GM12865 (cell line): ENCODE measurements at places on chromosomes 1 and 21.

DNA sequence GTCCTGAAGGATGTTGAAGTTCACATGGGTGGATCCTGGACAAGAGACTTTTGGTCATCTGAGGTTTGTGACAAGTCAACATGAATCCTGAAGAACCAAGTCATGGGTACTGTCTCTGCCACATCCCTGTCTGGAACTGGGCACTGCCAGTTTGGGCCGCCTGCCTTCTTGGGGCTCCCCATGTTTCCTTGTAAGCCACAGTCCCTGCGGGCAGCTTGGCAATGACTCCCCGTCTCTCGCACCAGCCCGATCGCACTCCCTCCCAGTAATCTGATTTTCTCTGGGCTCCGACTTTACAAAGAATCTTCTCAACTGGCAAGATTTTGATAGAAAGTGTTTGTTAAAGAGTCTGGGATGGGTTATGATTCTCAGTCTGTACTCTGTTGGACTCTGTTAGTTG is 80.4 kb downstream of the DDX20 start:
- DNase-seq: no peak

- peak; percentile 27 for DNase-seq
These were observed 941 bp downstream of the ARNT start for GRCh38 chr1:150875197-150876118.

DNA sequence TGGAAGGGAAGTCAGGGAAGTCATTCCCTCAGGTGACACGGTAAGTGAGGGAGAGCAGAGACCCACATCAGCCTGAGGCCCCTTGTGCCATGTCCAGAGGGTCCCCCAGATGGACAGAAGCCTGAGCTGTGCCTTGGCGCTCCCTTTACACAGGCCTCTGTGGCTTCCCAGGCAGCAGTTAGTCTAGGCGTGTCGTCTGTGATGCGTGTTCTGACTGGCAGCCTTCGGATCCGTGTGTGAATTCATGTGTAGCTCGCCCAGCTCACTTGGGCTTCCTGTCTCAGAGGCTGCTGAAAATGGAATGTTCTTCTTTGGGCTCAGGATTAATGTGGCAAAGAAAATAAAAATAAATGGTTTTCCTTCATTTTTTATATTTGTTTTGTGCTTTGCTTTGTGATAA is 28.3 kb downstream of the PRMT2 start:
- DNase-seq: no peak

- no peak for DNase-seq
These were observed 128.4 kb upstream of the MROH9 start for GRCh38 chr1:170806961-170807360.

DNA sequence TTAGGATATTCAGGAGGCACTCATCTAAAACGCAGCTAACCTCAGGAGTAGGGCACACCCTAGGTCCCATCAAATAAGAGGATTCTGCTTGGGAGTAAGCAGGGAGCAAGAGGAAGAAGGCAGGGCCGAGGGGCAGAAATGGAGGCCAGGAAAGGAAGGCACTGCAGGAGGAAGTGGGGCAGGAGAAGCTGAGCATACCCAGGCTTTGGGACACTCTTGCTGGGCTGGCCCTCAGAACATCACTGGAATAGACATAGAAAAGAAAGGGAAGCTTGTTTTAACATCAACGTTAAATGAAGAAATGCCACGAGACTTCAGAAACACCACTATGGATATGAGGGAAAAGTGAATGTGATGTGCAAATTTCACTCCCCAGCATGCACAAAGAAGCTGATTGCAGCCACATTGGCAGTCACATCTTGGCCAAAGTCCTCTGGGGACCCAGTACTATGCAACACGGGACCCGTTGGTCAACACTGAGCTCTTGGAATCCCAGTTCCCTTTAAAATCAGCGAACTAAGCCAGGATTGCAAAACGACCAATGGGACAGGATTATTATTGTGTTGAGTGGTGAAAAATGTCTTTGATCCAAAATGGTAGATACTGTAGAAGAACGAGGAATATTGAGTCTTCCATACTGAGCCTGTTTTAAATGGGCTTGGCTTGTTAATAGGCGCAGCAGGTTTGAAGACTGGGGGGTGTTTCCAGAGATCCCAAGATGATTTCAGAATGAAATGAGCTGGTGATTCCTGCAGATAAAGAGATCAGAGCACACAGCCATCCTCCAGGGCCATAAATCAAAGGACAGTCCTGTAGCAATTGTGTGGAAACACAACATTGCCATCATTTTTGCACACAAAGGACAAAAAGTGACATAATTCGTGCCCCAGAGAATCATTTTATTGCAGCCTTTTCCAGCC is 152.4 kb downstream of the TOMM20 start:
- no peak for DNase-seq

- no peak for DNase-seq
These were observed 101.1 kb upstream of the SOD1 start for GRCh38 chr21:31558189-31558961.

- peak; percentile 88 for DNase-seq
These were observed 43.7 kb downstream of the MRPL39 start for GRCh38 chr21:25563361-25564116.

GRCh38 chr1:15222653-15223303 is 24.2 kb upstream of the FHAD1 start:
- DNase-seq: no peak

GRCh38 chr1:181390410-181391077 is 92.8 kb upstream of the CACNA1E start:
- no peak for DNase-seq

DNA sequence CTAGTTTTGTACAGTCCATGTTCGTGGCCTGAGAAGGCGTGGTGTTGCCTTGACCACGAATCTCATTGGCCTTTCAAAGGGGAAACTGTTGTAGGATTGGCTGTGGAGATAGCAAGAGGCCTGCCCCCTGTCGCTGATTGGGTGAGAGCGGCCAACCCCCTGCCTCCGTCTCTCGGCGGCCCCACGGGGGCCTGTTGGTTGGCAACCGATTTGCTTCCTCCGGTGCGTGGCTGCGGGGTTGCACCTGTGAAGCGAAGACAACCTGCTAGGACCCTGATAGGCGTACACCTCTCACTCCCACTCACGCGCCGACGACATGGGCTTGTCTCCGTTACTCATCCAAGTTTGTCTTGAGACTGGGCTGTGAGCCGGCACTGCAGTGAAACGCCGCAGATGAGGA is at the start of gene UBE2U:
UBE2U (plus strand) TSS at position 204 of the 400 bp plus-strand sequence. CDS start 428 bp downstream, outside the sequence.
- DNase-seq: no peak

DNA sequence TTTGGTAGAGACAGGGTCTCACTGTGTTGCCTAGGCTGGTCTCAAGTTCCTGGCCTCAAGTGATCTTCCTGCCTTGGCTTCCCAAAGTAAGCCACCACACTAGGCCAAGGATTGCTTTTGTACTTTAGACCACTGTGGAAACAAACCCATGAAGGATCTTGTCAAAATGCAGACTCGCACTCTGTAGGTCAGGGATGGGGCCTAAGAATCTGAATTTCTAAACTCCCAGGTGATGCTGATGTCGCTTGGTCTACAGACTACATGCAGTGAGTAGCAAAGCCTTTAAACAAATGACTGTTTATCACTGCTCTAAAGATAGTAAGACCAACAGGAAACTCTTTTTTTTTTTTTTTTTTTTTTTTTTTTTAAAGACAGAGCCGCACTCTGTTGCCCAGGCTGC is 54.1 kb upstream of the MUTYH start:
- peak; percentile 83 for DNase-seq

DNA sequence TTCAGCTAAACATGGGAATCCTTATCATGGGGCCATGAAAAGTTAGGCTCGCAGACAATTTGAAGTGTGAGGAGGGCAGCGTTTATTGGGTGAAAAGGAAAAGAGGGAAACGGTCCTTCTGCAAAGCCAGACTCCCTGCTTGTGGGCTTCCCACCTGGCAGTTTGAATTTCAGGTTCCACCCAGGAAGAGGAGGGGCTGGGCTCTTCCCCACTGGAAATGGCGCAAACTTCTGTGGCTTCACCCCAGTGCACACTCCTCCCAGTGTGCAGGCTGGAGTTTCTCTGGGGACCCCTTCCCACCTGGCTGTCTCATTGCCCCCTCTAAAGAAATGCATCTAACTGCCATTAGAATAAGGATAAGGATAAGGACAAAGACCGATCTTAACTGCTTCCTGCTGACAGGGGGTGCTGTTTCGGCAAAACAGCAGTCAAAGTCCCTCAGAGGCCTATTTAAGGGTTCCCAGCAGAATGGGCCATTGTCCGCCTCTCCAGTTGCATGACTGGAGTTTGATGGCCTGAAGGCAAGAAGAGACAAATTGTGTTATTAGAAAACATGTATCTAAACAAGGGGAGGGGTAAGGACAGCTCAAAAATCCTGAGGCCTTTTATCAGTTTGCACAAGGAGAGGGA is 20.4 kb downstream of the AIM2 start:
- peak; percentile 26 for DNase-seq

- no peak for DNase-seq
These were observed 140.7 kb downstream of the SIPA1L2 start for GRCh38 chr1:232489256-232489655.

- DNase-seq: no peak
These were observed 166.6 kb downstream of the DSCAM start for GRCh38 chr21:40680311-40680710.

DNA sequence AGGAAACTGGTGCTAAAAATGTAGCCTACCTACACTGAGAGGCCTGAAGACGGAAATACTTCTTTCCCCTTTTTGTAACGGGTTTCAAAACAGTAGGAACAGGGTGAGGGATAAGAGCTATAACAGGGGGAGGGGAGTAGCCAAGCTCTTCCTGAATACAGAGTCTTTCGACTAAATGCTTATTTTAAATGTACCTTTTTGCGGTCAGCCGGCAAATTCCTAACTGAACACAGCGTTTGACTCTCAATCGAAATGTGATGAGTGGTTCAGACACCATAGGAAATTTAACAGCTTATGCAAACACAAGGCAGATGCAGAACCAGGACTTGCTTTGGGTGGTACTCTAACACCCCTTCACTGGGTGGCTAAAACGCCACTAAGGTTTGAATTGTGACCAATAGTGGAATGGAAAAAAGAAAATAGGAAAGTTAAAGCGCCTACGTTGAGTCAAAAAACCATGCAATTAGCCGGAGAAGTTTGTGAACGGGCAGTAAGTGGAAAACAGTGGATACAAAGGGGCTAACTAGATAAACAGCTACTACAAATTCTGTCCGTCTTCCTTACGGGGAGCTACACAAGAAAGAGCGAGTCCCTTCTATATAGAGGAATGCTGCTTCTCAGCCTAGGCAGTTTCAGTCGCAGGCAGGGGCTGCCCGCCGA is 1.7 kb downstream of the EGLN1 start:
- peak; percentile 12 for DNase-seq

DNA sequence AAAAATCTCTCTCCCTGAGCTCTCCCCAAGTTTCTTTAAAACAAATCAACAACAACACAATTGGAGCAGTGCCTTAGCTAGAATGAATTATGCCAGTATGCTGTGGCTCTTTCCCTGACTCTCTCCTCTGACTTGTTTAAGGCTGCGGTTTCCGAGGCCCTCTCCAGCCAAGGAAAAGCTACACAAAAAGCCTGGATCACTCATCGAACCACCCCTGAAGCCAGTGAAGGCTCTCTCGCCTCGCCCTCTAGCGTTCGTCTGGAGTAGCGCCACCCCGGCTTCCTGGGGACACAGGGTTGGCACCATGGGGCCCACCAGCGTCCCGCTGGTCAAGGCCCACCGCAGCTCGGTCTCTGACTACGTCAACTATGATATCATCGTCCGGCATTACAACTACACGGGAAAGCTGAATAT is 1.9 kb downstream of the S1PR1 start:
- peak; percentile 84 for DNase-seq

DNA sequence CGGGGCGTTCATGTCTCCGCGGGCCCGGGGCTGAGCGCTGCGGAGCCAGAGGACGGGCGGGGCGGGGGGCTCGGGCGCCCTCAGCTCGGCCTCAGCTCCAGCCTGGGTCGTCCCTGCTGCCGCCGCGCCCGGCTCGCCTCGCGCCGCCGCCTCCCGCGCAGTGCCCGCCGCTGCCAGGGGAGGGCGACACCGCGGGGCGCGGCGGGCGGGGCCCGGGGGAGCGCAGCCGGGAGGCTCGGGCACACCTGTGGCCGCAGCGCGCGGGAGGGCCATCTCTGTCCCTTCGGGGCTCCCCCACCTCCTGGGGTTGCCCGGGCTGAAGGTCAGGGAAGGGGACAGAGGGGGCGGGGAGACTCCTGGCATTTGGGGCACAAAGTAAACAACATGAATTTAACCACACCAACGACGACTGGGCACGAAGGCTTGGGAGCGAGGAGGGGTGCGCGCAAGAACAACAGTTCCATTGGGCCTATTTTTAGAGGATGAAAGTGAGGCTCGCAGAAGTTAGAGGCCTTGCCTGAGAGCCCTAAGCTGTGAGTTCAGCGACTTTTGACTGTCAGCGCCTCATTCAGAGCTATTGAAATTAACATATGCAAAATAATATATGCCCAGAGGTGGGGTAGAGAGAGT is at the start of gene FAM131C:
FAM131C (minus strand) TSS at position 162 of the 630 bp plus-strand sequence. CDS start 209 bp downstream, outside the sequence.
- DNase-seq: peak; percentile 30

DNA sequence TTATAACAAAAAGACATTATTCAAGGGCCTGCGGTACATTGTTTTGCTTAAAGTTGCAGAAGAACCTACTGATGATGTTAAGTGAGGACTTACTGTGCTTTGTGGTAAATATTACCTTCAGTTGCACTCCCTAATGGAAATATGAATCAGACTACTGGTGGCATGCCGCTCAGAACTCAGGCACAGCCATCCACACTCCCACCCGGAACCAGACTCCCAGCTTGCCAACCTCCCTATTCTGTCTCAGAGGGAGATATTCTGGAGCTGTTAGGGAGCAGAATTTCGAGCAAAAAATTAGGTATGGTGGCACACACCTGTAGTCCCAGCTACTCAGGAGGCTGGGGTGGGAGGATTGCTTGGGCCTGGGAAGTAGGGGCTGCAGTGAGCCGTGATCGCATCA is 13.1 kb downstream of the PGBD5 start:
- no peak for DNase-seq

- peak; percentile 60 for DNase-seq
These were observed 10.2 kb upstream of the UBL4B start for GRCh38 chr1:110102081-110102480.

- DNase-seq: no peak
These were observed 5.3 kb downstream of the TRAF3IP3 start for GRCh38 chr1:209761011-209761635.

DNA sequence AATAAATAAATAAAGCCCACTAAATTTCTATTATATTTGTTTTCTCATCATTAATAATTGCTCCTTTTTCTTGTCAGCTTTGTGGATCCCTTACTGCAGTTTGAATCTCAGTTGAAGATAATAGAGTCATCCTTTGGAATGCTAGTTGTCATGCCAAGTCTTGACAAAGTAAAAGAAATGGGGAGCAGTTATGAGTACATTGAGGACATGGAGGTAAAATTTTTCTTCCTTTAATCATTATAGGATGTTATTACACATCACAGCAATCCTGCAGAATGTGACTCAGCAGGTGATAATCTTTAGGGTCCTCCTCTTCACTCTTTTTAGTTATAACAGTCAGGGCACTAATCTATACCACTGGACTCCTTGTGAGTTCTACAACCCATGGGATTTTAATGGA is 24.1 kb downstream of the MROH9 start:
- DNase-seq: no peak

DNA sequence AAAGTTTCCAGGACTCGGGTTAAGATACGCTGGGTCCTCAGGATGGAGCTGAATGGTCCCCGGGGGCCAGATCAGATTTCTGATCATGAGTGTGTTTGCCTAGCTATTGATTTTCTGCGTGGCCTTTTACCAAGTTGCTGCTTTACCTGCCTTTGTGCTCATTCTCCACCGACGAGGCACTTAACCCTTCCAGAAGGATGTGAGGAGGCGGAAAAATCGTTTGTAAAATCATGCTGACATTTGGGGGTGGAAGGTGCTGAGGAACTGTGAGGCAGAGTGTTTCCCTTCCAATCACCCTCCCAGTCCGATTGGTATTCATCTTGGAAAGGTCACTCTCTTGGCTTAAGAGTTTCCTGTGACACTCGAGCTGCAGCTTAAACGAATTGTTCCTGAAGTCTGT is 337.1 kb upstream of the KAZN start:
- DNase-seq: no peak
